Stimulated activated naive CD4-positive, alpha-beta T cell (primary cell): ENCODE measurements at places on chromosomes 7 and 10.

GRCh38 chr7:576524-577277, 57.1 kb upstream of the PDGFA start:
- no peak for DNase-seq

DNA sequence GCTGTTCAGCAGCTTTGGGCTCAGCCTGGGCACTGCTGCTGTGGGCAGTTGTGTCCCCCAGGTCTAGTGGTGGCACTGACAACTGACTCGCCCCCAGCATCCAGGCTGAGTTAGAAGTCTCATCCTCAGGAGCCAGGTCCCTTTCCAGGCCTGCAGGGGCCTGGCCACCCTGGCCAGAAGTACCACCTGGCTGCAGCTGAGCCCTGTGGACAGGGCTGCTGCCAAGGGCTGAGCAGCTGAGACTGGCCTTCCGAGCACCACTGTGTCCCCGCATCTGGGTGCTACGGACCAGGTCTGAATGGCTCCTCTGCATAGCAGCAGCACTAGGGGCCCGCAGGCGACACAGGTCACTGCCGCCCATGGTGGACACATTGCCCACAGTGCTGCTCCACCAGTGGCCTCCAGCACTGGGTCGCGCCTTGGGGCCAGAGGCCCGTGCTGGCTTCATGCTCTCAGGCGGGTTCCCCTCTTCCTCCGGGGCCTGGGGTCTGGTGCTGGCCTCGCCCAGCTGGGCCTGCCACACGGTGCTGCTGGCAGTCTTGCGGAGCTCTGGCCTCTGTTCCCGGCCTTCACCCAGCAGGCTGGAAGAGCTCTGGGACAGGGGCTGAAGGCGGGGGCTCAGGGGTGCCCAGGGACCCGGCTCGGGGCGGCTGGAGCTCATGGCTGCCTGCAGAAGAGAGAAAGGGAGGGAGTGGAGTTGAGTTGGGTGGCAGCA, 6.2 kb downstream of the GPRIN2 start:
- no peak for DNase-seq

DNA sequence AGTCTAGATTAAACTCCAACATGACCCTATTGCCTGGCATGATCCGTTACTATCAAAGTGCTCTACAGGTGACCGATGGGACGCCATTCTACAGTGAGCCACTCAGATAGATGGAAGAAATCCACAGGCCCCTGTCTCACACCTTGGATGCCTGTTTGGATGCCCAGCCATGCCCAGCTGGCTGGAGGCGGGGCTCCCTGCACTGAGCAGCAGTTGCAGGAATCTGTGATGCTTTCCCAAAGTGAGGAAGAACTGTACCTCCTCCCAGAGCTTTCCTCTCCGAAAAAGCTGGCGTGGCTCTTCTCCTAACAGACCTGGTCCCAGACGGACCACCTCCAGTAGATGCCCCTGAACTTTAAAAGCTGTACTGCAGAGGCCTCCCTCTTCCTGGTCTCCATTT, 253.3 kb downstream of the ELMO1 start:
- no peak for DNase-seq

GRCh38 chr10:82358486-82359099, 483.6 kb downstream of the NRG3 start:
- DNase-seq: no peak

GRCh38 chr10:79357180-79357579, 9.9 kb downstream of the PPIF start:
- DNase-seq: no peak

GRCh38 chr7:1696671-1697498, 26.8 kb downstream of the ELFN1 start:
- no peak for DNase-seq

DNA sequence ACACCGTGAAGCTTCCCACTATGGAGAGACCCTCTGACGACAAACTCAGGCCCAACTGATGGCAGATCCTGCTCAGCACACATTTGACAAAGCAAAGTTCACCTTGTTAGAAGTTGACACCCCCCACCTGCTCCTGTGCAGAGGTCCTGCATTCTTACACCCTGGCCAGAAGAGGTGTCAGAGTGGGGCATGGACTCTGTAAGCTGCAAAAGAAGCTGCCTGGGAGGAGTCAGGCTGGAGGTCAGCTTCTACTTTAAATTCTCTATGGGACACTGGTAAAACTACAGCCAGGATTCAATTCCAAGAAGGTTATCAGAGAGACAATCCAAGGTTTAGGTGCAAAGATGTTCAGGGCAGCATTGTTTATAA, 20.0 kb upstream of the TNS3 start:
- no peak for DNase-seq

- no peak for DNase-seq
Observed at GRCh38 chr10:62116896-62117295, 151.7 kb downstream of the RTKN2 start.

DNA sequence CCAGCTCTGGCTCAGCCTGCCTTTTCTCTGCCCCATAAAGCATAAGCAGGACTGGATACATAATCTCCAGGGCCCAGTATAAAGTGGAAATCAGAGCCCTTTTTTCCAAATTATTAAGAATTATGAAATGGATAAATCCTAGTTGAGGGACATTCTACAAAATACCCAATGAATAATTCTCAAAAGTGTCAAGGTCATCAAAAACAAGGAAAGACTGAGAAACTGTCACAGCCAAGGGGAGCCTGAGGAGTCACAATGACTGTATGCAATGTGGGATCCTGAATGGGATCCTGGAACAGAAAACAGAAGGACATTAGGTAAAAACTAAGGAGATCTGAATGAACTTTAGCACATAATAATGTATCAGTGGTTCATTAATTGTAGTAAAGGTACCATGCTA, 4.8 kb upstream of the UNC5B start:
- DNase-seq: no peak
